ENCODE measurements at places on chromosomes 5 and 9.
A peak's percentile ranks its signal among the peaks of the same experiment; 100 is the strongest.

DNA sequence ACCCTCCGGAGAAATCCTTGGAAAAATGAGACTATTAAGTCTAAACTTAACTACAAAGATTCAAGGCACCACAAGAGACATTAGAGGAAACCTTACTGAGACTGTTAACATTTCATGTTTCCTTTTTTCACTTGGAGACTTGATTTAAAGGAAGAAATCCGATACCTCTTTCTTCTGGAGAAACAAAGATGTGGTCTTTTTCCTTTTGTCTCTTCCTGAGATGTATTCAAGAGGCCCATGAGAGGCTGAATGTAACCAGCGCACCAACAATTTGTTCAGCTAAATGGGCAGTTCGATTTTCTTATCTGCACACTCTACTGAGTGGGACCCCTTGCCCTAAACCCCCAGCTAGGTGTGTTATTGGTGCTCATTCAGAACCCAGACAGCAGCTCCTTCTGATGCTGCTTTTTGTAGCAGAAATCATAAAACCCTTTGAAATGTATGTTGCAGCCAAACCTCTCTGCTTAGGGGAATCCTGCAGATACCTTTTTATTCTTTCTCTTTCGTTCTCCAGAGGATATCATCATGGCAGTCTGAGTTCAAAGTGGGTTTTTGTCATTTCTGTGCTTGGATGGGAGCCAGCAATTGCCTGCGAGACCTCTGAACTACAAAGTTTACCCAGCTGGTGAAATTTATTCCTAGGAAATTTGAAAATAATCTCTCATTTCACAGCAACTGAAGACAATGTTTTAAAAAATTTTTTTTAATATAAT, 41.9 kb upstream of the ACTBL2 start:
- DNase-seq: no peak

- peak; percentile 82 for DNase-seq
These were observed 670 bp upstream of the PURA start for GRCh38 chr5:140113180-140113698.

GRCh38 chr5:14665101-14665822, 744 bp downstream of the OTULIN start:
- DNase-seq: peak; percentile 87

- no peak for DNase-seq
These were observed 69.1 kb upstream of the RICTOR start for GRCh38 chr5:39143151-39143860.

- DNase-seq: no peak
These were observed 106.5 kb upstream of the HAPLN1 start for GRCh38 chr5:83827111-83827557.

DNA sequence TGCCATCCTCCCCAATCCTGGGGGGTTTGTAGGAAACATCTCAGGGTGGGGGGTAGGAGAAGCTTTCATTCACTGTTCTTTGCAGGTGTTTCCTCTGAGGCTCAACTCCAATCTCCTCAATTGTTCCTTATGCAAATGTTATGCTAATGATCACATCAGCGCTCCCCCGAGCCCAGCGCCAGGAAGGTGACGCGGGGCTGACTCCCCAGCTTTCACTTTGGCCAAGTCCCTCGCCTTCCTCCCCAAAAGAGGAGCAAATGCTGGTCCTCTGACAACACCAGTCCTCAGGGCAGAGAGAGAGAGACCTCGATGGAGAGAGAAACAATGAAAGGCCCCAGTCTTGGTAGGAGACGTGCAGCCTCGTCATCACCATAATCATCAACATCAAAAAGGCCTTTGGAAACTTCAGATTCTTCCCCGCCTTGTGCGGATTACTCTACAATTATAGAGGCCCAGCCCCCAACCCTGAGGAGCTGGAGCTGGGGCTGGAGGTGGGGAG, 39.1 kb downstream of the PCDH1 start:
- DNase-seq: peak; percentile 66

DNA sequence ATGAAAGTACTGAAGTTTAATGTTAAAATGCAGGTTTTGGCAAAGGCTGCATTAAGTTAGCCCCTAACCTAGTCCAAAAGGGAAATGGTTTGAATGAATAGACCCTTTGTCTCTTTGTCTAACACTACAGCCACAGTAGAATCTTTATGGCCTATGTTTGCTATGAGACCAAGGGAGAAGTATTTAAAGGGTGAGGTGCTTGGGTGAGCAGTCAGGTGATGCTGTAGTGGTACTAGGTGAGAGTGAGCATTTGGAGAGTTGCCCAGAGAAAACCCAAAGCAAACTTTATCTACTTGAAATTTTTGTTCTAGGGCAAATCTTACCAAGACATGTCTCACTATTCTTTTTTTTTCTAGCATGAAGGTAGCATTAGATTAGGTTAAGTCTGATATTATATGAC, 1961.4 kb upstream of the WWC1 start:
- DNase-seq: no peak

DNA sequence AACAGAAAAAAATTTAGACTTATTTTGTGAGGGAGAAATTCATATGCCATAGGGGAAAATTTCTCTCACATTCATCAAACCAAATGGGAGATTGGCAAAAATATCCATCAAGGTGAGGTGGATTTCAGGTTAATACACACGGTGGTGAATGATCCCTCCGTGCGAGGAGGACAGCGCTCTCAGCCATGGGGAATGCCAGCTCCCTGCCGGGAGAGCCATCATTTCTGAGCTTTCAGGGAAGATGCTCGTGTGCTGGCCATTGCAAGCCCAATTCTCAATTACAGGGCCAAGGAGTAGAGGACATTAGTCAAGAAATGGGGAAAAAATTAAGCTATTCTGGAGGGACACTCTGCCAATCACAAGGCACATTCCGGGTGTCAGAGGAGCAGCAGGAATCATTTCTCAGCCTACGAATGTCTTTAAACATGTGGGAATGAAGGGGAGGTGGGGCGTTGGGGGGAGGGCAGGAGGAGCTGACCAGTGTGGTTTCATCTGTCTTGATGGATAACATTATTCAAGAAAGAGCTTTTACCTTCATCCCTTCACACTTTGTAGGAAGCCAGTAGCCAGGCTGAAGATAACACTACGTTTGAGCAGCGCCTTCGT, 165.5 kb downstream of the DAB2IP start:
- peak; percentile 58 for DNase-seq

- DNase-seq: no peak
These were observed 283.5 kb downstream of the ARHGEF28 start for GRCh38 chr5:73909474-73909873.

GRCh38 chr9:88936132-88936531, 55.1 kb upstream of the S1PR3 start:
- DNase-seq: no peak

DNA sequence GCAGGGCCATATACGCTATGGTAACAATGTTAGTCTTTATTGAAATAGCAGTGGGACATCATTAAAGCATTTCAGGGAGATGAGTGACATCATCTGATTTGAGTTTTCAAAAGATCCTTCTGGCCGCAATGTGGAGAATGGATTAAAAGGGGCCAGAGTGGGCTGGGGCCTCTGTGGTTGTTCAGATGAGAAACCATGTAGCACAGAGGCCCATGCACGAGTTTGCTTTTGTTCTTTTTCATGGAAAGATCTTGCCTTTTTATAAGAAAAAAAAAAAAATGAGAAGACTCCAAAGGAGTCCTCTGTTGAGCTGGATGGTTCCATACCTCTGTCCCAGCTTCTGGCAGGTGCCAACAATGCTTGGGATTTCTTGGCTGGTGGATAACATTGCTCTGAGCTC, 173.5 kb upstream of the SPRY4 start:
- DNase-seq: no peak

GRCh38 chr5:42387563-42387962, 35.7 kb upstream of the GHR start:
- peak; percentile 2 for DNase-seq

DNA sequence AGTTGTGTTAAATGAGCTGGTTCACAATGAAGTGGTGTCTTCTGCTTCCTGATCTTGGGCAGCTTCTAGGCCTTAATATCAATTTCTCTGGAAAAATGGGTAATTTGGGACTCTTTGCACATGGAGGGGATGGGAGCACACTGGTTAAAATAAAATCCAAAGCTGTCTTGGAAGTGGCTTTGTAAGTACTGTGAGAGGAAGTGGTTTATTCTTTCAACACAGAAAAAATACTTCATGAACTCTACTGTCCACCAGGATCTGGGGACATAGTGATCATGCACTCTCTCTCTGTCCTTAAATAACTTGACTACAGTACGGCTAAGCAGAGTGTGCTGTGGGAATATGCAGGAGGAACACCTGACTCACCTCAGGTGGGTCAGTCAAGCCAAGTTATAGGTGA, 2.4 kb downstream of the PCYOX1L start:
- DNase-seq: no peak

DNA sequence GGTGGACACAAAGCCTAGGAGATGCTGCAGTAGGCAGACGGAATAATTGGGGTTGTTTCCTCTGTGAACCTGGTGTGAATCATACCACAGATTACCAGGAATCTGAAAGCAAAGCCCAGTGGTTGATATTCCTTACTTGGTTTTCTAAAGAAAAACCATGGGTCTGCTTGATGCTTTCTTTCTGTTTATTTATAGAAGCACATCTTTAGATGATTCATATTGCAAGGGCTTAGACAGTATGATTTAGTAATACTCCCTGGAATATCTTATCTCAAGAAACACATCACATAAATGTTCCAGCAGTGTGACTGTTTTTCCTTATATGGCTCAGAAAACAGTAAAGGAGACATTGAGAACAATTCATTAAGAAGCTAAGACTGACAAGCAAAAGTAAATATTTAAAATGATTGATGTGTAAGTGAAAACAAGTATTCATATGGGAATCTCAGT, 623.3 kb downstream of the RAB3C start:
- no peak for DNase-seq

GRCh38 chr5:135593886-135594285, 15.1 kb upstream of the CXCL14 start:
- DNase-seq: no peak

DNA sequence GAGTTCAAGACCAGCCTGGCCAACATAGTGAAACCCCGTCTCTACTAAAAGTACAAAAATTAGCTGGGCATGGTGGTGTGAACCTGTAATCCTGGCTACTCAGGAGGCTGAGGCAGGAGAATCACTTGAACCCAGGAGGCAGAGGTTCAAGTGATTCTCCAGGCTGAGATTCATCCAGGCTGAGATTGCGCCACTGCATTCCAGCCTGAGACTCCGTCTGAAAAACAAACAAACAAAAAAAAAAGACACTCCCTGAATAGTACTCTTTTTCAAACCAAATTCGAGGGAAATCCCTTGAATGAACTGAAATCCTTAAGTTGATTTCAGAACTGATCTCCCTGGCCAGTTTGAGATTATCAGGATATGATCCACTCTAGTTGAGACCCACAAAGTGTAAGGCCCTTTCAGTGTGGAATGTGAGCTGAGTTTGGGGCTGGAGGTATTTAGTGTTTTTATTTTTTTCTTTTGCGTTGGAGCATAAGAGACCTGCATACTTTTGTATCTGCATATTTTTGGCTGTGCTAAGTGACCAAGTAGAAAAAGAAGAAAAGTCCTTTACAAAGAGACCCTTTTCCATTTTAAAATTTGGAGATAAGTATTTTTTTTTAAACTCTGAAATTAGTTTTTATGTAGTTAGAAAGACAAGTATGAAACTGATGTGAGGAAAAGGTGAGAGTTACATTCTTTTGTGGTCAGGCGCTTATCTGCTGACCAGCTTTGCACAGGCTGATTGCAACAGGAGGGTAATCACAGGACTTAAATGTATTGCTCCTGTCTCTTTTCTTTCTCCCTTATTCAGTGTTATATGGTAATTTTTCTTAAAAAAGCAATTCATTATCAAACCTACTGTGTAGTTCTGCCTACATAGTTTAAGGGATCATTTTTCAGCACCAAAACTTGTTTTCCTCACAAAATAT, 42.9 kb downstream of the TMEFF1 start:
- no peak for DNase-seq

DNA sequence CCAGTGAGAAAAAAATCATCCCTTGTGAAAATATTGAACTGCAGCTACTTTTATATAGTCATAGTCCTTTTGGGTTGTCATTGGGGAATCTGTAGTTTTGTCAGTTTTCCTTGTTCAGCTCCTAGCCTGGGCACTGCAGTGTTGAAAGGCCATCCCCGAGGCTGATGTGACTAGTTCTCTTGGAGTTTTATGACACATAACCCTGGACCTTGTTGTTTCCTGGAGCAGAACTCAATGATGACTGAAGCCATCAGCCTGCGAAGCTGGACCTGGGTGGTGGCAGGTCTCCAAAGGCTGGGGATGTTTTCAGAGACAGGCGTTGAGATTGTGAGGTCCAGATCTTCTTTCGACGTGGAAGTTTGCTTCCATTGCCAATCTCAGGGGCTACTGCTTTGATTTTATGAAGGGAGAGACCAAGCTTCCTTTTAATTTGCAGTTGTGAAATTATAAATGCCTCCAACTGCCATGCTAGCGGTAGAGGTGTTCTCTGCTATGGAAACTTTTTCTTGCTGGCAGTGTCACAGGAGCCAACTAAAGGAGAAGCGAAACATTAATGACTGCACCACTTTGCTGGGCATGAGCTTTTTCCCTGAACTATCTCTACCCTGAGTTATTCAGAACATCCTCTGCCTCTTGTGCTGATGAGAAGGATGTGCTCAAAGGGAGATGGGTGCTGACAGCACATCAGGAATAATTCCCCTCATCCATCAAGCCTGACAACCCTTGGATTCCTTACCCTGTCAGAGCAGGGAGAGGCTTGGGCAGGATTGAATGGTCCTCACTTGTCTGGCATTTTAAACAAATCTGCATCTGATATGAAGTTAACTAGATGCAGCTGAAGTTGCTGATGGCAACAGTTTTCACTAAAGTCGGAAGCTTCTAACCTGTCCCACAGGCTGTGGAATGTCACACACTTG, 209.6 kb downstream of the MAST4 start:
- no peak for DNase-seq

GRCh38 chr5:86500947-86501346, 116.8 kb upstream of the COX7C start:
- no peak for DNase-seq

GRCh38 chr9:99807276-99807852, 14.3 kb upstream of the NR4A3 start:
- DNase-seq: peak; percentile 88

DNA sequence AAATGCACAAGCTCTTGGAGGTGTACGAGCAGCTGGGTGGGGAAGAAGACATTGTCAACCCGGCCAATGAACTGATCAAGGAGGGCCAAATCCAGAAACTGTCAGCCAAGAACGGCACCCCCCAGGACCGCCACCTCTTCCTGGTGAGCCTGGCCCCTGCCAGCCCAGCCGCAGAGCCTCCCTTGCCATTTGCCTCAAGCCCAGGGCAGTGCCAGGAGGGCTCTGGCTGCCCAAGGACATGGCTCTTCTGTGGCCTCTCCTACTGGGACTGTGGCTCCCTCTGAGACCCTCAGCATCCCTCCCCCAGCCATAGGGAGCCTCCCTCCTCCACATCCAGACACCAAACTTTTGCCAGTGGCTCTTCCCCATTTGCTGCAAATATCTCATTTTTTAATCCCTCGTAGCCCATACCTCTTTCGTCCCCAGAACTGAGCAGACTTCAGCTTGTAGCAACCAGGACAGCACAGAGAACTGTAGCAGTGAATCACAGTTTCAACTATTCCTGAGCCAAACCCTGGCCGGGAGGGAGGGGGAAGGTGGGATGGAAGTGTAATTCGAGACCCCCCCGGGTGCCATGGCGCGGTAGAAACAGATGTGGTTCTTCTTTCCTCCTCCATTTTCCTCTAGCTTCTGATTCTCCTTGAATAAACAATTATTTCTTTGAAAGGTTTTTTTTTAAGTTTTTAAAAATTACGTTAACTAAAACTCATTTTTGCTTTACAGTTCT, 44.5 kb upstream of the SUSD3 start:
- DNase-seq: peak; percentile 32

GRCh38 chr9:103988821-103989220, 105.3 kb upstream of the SMC2 start:
- DNase-seq: no peak
